ENCODE measurements at places on chromosomes 7 and 10.

DNA sequence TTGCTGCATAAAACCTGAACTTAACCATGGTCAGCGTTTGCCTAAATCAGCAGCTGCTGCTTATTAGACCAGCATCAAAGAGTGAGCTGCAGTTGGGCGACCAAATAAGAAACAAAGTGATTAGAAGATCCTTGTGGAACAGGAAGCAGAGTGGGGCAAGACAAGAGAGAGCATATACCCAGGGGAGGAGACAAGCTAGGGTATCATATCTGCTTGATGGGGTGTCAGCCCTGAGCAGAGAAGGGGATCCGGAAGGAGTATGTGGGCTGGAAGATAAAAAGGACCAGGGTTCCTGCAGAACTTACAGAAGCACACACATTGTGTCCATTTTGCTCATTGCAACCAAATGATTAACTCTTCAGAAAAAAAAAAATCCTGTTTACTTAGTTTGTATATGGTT, 213.6 kb downstream of the CELF2 start:
- DNase-seq: no peak

GRCh38 chr10:72353028-72353964, 1.4 kb downstream of the DNAJB12 start:
- no peak for DNase-seq

DNA sequence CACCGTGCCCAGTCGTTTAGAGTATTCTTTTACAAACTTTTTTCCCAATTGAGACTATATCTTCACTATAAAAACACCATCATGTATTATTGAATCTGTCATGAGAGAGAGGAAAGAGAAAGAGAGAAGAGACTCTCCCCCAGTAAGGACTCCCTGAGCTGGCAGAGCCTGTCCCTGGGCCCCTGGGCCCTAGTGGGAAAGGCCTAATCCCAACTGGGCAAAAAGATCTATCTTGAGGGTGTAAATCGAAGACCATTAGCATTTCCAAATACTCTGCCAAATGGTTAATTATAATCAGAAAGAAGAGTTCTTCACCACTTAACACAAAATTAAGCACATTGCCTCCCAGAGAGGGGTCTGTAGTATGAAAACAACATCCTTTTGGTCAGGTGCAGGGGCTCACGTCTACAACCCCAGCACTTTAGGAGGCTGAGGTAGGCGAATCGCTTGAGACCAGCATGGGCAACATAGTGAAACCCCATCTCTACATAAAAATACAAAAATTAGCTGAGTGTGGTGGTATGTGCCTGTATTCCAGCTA, 108.2 kb downstream of the SKIDA1 start:
- no peak for DNase-seq

DNA sequence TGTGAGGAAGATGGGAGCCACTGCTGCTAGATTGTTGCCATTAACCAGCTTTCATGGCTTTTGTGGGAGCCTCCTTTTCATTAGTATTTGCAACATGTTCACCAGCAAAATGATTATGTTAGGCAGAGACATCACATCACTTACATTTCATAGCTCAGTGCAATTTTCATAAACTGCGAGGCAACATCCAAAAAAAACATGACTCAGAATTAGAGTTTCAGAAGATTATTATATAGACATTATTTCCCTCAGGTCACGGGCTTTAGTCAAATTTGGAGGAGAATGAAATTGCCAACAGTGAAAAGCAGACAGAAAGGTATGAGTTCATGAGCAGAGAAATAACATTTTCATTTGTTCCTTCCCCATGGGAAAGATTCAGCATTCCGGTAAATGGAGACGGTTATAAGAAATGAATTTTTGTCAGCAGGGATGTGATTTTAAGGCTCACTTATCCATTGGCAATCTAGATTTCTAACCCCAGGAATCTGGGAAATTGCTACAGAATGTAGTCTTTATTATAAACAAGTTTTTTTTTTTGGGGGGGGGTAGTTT, 573.2 kb downstream of the AUTS2 start:
- DNase-seq: no peak

GRCh38 chr10:75083972-75084833, 27.3 kb upstream of the SAMD8 start:
- no peak for DNase-seq

DNA sequence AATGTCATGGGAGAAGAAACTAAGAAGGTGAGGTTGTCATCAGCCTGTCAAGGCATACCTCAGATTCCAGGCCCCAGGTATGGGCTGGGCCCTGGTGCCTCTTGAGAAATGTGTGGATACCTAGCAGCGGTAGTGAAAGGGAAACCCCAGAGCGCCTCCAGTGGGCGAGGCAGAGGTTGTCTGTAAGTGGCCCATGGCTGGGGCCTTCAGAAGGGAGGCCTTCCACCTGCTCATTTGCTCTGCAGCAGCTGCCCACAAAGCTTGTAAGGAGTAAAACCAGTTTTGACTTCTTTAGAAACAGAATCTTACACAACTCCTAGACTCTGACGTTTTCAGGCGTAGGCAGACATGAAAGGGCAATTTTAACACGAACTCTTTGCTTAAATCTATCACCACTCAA, 509.9 kb downstream of the PARD3 start:
- DNase-seq: no peak

- no peak for DNase-seq
Measured at GRCh38 chr10:100618091-100618615, 82.4 kb downstream of the HIF1AN start.

DNA sequence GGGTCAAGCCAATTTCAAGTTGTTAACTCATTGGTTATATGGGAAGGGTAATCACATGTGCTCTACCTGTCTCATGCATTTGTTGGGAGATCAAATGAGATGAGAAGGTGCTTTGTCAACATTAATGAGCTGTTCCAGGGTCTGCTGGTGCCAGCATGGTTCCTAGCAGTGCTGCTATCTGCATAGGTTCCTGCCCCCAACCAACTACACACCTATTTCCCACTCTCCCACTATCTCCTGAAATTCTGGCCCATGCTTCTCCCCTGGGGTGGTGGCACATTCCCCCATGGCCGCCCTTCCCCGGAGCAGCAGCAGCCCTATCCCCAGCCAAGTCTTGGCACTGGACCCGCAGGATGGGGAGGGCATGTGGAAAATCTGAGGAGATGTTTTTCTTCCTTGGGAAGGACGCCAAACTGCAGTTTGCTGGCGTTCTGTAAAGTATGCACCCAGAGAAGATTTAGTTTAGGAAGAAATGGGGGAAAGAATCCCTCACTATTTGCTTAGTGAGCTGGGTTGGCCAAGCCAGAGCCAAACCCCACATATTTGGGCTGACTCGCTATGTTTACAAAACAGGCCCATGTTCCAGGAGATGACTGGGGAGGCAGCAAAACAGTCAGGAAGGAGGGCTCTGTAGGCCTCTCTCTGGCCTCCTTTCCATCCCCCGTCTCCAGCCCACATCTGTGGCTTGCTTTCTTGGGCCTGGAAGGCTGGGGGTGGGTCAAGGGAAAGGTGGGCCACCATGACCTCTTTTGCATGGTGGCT, 42.5 kb downstream of the PPP1R3C start:
- DNase-seq: no peak

GRCh38 chr10:56068473-56069263, 292.4 kb downstream of the ZWINT start:
- DNase-seq: no peak

DNA sequence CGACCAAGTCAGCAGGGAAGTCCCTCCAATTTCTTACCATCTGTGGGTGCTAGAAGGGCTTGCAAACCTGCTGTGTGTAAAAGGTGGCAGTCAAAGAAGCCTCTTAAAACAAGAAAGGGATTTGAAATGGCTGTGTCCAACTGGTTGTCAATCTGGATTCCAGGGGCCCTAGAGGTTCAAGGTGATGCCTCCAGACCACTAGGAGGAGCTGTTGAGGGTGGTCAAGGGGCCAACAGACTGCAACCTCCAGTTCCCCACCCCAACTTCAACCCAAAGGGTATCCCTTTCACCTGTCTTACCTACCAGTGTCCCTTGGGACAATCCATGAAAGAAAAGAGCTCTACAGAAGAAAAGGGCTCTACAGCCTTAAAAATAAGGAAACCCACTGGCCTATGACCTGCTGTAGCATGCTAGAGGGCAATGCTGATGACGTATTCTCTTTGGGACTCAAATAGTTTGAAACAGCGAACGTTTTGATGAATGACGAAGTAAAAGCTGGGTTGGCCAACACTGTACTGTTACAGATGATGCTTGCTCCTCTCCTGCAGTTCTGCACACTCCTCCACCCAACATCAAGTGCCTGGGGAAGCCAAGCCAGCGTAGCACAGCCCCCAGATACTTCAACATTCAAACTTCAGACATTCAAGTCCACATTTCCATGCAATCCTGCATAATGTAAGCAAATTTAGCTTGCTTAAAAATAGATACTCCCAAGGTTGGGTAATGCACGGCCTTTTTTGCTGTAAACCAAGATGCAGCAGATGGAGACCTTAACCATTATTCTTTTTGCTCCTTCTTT, 45.9 kb upstream of the WDR11 start:
- DNase-seq: no peak

GRCh38 chr10:125111118-125111727, 49.1 kb downstream of the CTBP2 start:
- no peak for DNase-seq

GRCh38 chr10:85528318-85528652, 838.3 kb downstream of the GRID1 start:
- no peak for DNase-seq

DNA sequence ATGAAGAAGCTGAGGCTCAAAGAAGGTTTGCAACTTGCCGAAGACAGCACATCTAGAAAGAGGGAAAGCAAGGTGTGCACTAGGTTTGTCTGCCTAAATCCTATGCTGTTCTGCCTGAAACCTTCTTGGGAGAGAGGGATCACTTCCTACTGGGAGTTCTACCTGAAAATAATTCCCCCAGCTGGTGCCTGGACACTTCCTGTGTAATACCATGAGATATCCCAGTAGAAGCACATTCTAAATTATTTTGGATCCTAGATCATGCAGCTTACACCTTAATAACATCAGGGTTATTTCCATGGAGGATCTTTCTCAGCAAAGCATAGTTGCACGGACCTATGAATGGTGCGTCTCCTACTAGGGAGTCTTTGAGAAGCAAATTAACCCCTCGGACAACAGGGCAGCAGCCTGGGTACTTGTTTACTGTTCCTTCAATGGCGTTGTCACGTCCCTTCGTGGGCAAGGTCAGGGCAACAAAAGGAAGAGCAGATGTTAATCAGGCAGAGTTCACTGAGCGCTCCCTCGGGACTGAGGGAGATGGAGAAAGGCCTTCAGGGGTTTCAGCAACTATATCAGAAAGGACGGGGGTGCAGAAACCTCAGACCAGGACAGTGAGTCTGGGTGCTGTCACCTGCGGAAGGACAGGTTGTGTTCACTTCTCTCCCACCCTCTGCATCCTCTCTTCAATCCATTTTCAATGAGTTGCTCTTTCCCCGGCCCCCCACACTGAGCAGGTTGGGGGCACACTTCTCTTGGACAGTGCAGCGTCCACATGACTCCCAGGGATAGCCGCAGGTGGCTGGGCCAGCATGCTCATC, 44.0 kb downstream of the OAT start:
- no peak for DNase-seq

GRCh38 chr7:70952311-70952710, 179.6 kb upstream of the GALNT17 start:
- DNase-seq: no peak

- DNase-seq: no peak
Measured at GRCh38 chr10:31261511-31262311, 57.3 kb upstream of the ZEB1 start.

GRCh38 chr10:94320285-94320914, 42.3 kb downstream of the NOC3L start:
- peak; percentile 35 for DNase-seq

DNA sequence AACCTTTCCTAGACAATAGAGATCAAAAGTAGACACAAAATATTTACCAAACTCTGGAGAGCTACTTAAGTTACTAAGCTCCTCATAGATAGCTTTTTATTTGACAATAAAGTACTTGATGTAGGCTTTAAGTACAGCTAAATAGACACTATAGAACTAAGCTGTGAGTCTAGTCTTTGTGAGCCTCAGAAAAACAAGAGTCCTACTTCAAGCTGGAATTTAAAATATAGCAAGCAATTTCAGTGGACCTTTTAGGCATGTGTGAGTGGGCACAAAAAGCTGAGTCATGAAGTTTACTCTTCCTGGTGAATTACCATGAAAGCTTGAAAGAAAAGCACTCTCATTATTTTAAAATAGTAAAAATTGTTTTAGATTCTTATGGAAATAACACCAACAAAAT, 76.1 kb downstream of the ADD3 start:
- no peak for DNase-seq

- no peak for DNase-seq
Measured at GRCh38 chr10:113961182-113962031, 82.3 kb upstream of the ADRB1 start.

DNA sequence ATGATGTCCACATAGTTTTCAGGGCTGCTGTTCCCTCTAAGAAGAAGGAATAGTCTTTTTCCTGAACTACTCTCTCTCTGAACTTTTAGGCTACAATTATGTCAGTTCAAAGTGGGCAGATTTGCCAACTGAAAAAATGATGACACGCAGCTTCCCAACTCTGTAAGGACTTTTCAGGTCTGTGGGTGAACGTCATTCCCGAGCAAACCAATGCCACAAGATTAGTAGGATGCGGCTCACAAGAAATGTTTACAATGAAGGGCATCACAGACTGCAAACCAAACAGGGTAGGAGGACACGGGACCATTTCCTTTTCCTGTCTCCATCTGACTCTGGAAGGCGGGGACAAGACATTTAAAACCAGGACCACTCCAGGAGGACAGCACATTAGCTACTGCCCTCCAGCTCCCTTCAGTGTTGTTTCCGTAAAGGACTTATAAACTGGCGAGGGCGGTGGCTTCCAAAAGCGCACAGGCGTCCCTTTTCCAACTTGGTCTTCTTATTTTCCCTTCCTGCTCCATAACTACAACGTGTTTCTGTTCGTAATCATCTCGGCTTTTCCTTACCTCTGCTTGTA, 539 bp upstream of the MKLN1 start:
- no peak for DNase-seq

Measured in AML-193 (cell line).